ENCODE measurements at places on chromosomes 16 and 17.

GRCh38 chr17:81553616-81554181 lies 1.5 kb upstream of the FAAP100 start:
- H3K27ac ChIP-seq, result no peak overlapping the region
- no peaks in the 10 kb centered on the region for H3K27me3 ChIP-seq
- peak; percentile 26 for DNase-seq
- H3K4me1 ChIP-seq, result peaks cover 20% of the 10 kb centered on the region

DNA sequence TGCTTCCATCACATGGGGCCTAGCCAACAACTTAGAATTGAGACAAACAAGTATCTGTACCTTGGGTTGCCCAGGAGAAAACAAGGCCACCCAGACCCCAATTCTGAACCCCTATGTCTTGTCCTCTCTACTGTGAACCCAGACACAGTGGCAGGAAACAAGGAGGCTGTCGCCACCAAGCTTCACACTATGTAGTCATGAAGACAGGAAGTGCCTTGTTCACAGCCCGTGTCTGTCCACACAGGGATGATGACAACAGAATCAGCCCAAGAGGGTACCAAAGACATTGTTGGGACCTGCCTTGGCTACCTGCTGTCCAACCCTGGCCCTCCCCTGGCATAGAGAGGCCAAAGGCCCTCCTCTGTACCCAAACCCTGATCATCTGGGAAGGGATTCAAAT lies 84.8 kb downstream of the CDYL2 start:
- no peaks in the 10 kb centered on the region for H3K27me3 ChIP-seq
- H3K4me3 ChIP-seq, result no peak overlapping the region
- DNase-seq, result no peak

- no peaks in the 10 kb centered on the region for H3K36me3 ChIP-seq
- H3K27me3 ChIP-seq, result no peaks in the 10 kb centered on the region
- H3K4me1 ChIP-seq, result peaks cover 14% of the 10 kb centered on the region
- H3K27ac ChIP-seq, result peak overlapping the region; percentile 92
- peak overlapping the region; percentile 80 for H3K4me3 ChIP-seq
Measured at GRCh38 chr17:7329997-7330637, 982 bp upstream of the NEURL4 start.

DNA sequence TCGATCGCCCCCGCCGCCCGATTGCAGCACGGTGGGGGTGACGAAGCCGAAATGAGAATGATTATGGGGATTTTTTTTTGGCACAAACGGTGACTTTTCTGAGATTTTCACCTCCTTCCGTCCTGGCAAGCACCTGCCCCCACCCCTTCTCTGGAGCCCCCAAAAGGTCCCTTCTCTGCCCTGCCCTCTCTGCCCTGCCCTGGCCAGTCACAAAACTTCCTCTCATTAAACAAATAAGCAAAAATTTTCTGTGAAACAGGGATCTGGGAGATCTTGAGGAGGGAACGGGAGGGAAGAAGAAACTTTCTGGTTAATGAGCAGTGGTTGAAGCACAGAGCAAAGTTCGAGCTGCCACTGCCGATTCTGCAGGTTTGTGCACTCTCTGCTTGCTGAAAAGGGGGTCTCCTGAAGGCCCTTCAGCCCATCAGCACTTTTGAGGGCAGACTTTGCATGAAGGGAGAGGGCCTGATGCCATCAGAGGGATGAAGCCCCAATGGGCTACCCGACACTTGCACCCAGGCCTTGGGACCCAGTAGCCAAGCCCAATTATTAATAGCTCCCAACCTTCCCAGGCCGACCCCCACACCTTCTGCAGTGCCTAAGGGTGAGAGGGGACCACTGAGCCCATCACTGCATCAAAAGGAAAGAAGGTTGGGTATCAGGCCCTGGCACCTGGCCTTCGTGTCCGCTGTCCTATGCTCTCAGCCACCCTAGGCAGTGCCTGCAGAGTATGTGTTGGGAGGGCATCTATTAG lies 1.0 kb upstream of the HOXB8 start:
- no peaks in the 10 kb centered on the region for H3K36me3 ChIP-seq
- peaks cover 4% of the 10 kb centered on the region for H3K4me1 ChIP-seq
- H3K27me3 ChIP-seq, result peaks cover 9% of the 10 kb centered on the region
- H3K4me3 ChIP-seq, result no peak overlapping the region

- no peaks in the 10 kb centered on the region for H3K36me3 ChIP-seq
- H3K27me3 ChIP-seq, result no peaks in the 10 kb centered on the region
- H3K4me1 ChIP-seq, result no peaks in the 10 kb centered on the region
- H3K4me3 ChIP-seq, result no peak overlapping the region
- H3K27ac ChIP-seq, result no peak overlapping the region
Measured at GRCh38 chr16:24571096-24571495, 31.7 kb downstream of the RBBP6 start.

DNA sequence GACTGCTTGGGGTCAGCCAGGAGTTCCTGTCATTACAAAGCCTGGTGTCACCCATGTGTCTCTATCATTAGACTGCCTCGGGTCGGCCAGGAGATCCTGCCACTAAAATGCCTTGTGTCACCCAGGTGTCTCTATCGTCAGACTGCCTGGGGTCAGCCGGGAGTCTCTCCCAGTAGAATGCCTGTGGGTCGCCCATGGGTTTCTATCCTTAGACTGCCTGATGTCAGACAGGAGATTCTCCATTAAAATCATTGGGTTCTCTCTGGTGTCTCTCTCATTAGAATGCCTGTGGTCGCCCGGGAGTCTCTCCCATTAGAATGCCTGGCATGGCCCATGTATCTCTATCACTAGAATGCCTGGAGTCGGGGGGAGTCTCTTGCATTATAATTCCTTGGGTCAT lies 2231.0 kb downstream of the TP53TG3F start:
- no peaks in the 10 kb centered on the region for H3K36me3 ChIP-seq
- no peaks in the 10 kb centered on the region for H3K27me3 ChIP-seq
- H3K4me1 ChIP-seq, result no peaks in the 10 kb centered on the region
- DNase-seq, result no peak

GRCh38 chr17:74529243-74529642 lies 2.0 kb downstream of the CD300LB start:
- no peaks in the 10 kb centered on the region for H3K4me1 ChIP-seq
- H3K27ac ChIP-seq, result no peak overlapping the region
- no peaks in the 10 kb centered on the region for H3K36me3 ChIP-seq
- peak; percentile 7 for DNase-seq
- H3K4me3 ChIP-seq, result no peak overlapping the region

GRCh38 chr17:76870377-76870714 lies 2.1 kb downstream of the MGAT5B start:
- H3K4me1 ChIP-seq, result no peaks in the 10 kb centered on the region
- DNase-seq, result no peak
- no peaks in the 10 kb centered on the region for H3K36me3 ChIP-seq
- H3K27me3 ChIP-seq, result peaks cover 5% of the 10 kb centered on the region

- DNase-seq, result no peak
- peaks cover 6% of the 10 kb centered on the region for H3K4me1 ChIP-seq
- no peaks in the 10 kb centered on the region for H3K27me3 ChIP-seq
- H3K27ac ChIP-seq, result no peak overlapping the region
- H3K4me3 ChIP-seq, result no peak overlapping the region
Measured at GRCh38 chr16:69610356-69610755, 44.6 kb downstream of the NFAT5 start.

- H3K4me1 ChIP-seq, result peaks cover 3% of the 10 kb centered on the region
- no peak overlapping the region for H3K27ac ChIP-seq
- no peaks in the 10 kb centered on the region for H3K27me3 ChIP-seq
Measured at GRCh38 chr17:66331038-66331816, 28.8 kb downstream of the PRKCA start.

- no peak overlapping the region for H3K27ac ChIP-seq
- no peak overlapping the region for H3K4me3 ChIP-seq
- H3K27me3 ChIP-seq, result no peaks in the 10 kb centered on the region
- DNase-seq, result peak; percentile 70
- no peaks in the 10 kb centered on the region for H3K36me3 ChIP-seq
Measured at GRCh38 chr17:45672301-45672700, 111.8 kb upstream of the CRHR1 start.

GRCh38 chr17:4501295-4501949 lies 2.7 kb downstream of the SPNS2 start:
- H3K36me3 ChIP-seq, result no peaks in the 10 kb centered on the region
- no peak overlapping the region for H3K27ac ChIP-seq
- DNase-seq, result no peak

DNA sequence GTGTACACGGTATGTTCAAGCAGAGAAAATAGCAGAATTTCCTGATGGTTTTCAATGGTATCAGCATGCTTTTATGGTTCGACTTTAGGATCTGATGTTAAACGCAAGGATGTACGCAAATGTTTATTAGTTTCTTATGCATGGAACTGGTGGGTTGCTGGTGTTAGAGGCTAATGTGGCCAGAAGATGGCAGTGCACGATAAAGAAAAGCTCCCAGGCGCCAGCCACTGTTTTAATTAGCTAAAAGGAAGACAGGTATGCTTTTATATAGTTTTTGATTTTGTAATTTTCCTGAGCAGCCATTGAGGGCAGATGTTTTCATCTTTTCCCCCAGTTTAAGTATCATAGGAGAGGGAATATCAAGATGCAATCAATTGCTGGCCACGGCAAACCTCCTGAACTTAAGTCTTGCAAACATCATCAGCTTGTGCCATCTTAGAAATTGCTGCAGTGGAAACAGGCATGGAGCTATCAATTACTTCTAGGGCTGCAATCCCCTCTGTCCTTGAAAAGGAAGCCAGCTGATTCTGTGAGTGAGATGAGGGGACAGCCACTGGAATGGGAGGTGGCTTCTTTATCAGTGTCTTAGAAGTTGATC lies 648.5 kb upstream of the RBFOX1 start:
- no peaks in the 10 kb centered on the region for H3K36me3 ChIP-seq
- DNase-seq, result peak; percentile 25
- H3K27ac ChIP-seq, result no peak overlapping the region

DNA sequence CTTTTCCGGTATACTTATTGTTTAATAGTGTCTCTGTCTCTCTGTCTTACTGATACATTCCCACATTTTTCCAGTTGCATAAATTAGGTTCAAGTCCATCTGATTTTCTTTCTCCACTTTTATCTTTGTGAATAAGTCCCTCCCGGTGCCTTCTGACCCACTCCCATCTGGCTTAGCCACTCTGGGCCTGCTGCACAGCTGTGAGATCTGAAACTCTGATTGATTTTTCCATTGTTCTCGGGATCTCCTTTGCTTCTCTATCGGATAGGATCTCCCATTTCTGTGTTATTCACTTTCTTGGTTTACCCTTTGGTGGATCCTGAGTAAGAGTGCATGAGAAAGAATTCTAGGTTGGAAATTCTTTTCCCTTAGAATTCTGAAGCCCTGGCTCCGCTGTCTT lies 8.6 kb downstream of the UTP4 start:
- H3K36me3 ChIP-seq, result peaks cover 4% of the 10 kb centered on the region
- H3K4me1 ChIP-seq, result peaks cover 14% of the 10 kb centered on the region
- DNase-seq, result no peak
- no peaks in the 10 kb centered on the region for H3K27me3 ChIP-seq

DNA sequence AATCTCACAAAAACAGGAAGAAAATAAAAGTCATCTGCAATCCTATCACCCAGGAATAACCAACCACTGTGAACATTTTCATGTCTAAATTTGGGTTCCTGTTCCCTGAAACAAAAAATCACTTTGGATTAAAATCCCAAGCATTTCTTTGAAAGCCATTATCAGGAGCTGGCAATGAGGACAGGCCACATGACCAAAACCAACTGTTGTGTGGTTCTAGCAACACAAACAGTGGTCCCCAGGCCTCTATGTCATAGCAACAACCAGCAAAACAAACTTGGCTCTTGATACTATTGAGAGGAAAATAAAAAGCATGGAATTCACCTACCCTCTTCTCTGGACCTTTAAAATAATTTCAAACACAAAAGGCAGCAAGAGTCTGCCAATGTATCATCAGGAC lies 252.5 kb downstream of the SLC39A11 start:
- H3K4me3 ChIP-seq, result no peak overlapping the region
- no peaks in the 10 kb centered on the region for H3K27me3 ChIP-seq
- H3K27ac ChIP-seq, result no peak overlapping the region
- no peaks in the 10 kb centered on the region for H3K4me1 ChIP-seq
- DNase-seq, result no peak

- DNase-seq, result peak; percentile 75
- H3K27ac ChIP-seq, result no peak overlapping the region
- H3K36me3 ChIP-seq, result no peaks in the 10 kb centered on the region
- no peaks in the 10 kb centered on the region for H3K27me3 ChIP-seq
- H3K4me3 ChIP-seq, result peak overlapping the region; percentile 13
Measured at GRCh38 chr16:70579648-70580630, 56.3 kb downstream of the SF3B3 start.

DNA sequence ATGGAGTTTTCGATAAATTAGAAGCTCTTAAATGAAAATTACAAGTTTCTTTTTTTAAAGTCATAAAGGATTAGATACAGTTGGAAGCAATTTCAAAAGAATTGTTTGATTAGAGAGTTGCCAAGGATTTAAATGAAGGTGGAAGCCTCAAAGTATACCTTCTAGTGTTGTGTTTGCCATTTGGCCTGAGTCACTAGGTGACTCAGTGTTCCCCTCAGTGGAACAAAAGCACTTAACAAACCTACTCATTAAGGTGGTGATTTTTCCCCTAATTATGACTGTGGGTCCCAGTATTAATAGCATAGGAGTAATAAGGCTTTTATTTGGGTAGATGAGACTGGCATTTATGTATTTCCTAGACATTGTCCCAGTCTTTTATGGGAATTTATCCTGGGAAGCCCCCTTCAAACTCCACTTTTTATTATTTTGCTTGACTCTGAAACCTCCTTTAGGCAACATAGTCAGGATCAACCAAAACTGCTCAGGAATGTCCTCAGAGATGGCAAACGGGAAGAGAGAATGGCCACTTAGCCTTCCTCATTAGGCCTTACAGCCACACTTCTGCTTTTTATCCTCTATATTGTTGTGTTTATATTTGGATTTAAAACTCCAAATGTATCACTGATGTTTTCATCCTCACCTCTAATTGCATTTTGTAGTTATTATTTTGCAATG lies 161.0 kb downstream of the FTO start:
- DNase-seq, result no peak
- no peaks in the 10 kb centered on the region for H3K27me3 ChIP-seq
- peak overlapping the region; percentile 14 for H3K27ac ChIP-seq
- H3K4me1 ChIP-seq, result peaks cover 4% of the 10 kb centered on the region
- no peaks in the 10 kb centered on the region for H3K36me3 ChIP-seq

DNA sequence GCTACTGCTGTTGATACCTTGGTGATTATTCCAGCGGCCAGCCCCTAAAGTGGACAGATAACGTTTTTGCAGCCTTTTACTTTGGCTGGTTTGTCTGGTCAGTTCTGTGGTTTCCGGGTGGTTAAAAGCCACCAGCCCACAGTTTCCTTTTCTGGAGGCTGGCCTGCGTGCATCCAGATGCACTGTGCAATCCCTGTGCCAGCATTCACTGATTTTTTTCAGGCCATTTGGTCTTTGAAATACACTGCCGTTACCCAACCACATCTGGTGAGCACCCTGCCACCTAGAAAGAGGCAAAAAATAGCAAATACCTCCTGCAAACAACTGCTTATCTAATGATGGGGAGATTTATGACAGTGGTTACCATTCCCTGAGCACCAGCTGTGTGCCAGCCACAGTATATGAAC lies 797 bp downstream of the NUDT7 start:
- H3K36me3 ChIP-seq, result no peaks in the 10 kb centered on the region
- peaks cover 6% of the 10 kb centered on the region for H3K4me1 ChIP-seq
- H3K27me3 ChIP-seq, result no peaks in the 10 kb centered on the region
- peak overlapping the region; percentile 47 for H3K27ac ChIP-seq
- no peak for DNase-seq

GRCh38 chr17:45226576-45226975 lies 4.9 kb downstream of the FMNL1 start:
- no peaks in the 10 kb centered on the region for H3K27me3 ChIP-seq
- no peak overlapping the region for H3K27ac ChIP-seq
- DNase-seq, result no peak
- H3K4me3 ChIP-seq, result no peak overlapping the region
- no peaks in the 10 kb centered on the region for H3K36me3 ChIP-seq

GRCh38 chr16:68202091-68202519 lies 33.8 kb downstream of the ESRP2 start:
- H3K27ac ChIP-seq, result no peak overlapping the region
- H3K4me3 ChIP-seq, result no peak overlapping the region
- H3K36me3 ChIP-seq, result no peaks in the 10 kb centered on the region
- DNase-seq, result no peak

Measured in testis (tissue), 5 donors.